ENCODE measurements at places on chromosomes 1 and 21.
A peak's percentile ranks its signal among the peaks of the same experiment; 100 is the strongest.

- DNase-seq, result no peak
Measured at GRCh38 chr1:235351441-235351840, 15.8 kb upstream of the TBCE start.

DNA sequence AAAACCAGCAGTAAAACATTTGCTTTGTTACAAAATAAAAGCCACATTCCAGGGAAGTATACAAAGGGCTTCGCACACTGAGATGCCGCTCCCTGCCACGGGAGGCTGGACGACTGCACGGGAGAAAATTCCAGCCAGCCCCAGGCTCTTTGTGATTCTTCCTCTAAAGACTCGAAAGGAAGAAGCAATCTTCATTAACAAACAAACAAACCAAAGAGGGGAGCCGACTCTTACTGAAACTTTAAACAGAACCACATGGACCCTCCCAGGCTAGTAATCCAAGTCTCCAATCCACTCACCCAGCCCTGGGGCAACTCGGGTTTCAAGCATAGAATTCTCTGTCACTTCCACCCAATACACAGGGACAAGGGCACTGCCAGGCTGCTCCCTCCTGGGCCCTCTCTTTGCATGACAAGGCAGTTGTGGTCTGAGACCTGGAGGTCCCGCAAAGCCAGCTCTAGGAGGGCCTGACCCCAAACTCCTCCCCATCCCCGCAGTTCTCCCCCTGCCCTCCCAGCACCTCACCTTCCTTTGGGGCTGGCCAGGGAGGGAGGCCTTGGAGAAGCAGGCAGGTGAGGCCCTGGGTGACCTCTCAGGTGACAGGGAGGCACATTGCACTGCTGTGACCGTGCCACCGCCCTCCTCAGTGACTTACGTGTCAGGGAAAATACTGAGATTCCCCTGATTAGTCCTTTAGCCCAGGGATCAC, 26.6 kb upstream of the COL18A1 start:
- DNase-seq, result no peak

- peak; percentile 77 for DNase-seq
Measured at GRCh38 chr1:181159451-181160140, 71.1 kb downstream of the IER5 start.

- DNase-seq, result no peak
Measured at GRCh38 chr1:20448671-20449071, 37.3 kb downstream of the CAMK2N1 start.

DNA sequence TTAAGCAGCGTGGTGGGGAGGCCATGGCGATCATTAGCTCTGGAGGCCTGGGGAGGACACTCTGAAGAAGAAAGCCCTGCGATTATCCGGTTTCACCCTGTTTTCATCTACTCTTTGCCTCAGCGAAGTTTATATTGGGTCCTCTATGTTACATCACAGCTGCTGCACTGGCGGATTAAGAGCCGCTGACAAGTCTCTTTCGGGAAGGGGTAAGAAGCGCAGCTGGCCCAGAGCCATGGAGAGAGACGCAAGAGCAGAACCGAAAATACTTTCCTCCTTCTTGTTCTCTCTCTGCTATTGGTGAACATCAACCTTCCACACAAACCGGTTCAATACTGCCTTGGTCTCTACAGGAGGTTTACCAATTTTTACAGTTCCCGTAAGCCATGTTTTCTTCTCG, 291.5 kb downstream of the FAM72C start:
- DNase-seq, result no peak

- no peak for DNase-seq
Measured at GRCh38 chr1:115713906-115714305, 54.6 kb downstream of the CASQ2 start.

DNA sequence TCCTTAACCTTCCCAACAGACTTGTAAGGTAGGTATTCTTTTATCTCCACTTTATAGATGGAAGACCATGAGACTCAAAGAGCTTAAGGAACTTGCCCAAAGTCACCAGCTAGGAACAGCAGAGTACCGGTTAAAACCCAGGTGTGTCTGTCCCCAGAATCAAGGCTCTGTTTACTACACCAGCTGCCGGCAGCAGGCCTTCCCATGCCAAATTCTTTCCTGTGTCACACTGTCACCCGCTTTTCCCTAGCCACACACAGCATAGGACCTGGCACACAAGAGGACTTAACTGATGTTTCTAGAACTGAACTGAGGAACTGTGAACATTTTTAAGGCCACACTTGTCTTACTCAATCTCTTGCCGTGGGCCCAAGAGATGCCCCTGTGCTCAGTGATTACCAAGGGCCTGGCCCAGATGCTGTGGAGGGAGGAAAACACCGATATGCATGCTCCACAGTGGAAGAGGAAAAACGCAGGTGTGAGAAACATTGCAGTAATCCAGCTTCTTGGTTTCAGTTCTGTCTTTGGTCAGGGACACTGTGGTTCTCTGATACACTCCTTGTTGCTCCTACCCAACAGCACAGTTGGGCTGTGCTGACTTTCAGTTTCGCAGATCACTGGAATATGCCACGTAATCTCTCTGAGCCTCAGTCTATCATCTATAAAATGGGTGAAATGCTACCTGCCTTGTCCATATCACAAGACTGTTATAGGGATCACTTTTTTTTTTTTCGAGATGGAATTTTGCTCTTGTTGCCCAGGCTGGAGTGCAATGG, 13.9 kb upstream of the LY9 start:
- peak; percentile 68 for DNase-seq

GRCh38 chr1:161164901-161165610, 1.2 kb upstream of the PPOX start:
- no peak for DNase-seq

- DNase-seq, result no peak
Measured at GRCh38 chr1:22749919-22750684, 39.5 kb downstream of the EPHB2 start.

DNA sequence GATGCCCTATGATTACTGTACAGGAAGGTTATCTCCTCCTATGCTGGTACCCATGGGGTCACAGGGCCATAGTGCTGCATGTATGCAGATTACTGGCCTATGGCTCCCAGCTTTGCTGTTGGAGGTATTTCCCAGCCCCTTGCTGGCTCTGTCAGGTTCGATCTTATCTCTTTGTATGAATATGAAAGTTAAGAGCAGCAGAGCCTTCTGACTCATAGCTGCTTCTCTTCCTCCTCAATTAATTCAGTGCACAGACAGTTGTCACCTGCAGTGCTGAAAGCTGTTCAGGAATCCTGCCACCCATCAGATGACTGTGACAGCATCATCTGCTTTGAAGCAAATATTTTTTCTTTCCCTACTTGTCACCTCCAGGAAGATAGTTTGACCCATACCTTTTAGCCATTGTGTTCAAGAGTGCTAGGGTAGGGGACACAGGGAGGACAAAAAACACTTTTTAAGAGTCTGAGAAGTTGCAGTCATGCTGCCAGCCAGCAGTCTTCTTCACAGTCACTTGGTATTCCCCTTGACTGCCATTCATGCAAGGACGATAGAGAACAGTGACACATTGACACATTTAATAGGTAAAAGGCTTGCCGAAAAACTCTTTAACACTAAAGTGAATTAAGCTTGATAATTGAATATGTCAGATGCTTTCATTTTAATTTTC, 73.1 kb downstream of the KIF1B start:
- DNase-seq, result peak; percentile 55

DNA sequence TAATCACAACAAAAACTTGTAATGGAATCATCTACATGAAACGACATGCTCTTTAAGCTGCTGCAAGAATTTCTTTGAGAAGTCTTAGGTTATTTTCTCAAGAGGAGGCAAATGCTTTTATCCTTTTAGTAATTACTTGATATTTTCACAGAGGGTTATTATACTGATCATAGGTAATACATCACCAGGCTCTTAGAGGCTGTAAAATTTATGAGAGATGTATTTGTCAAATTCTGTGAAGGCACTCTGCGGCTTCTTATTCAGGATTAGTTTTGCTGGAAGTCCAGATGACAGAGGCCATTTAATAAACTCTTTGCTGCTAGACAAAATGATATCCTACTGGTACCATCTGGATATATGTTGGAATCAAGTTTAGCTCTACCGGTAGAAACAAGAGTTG, 624.3 kb upstream of the BRINP3 start:
- no peak for DNase-seq

DNA sequence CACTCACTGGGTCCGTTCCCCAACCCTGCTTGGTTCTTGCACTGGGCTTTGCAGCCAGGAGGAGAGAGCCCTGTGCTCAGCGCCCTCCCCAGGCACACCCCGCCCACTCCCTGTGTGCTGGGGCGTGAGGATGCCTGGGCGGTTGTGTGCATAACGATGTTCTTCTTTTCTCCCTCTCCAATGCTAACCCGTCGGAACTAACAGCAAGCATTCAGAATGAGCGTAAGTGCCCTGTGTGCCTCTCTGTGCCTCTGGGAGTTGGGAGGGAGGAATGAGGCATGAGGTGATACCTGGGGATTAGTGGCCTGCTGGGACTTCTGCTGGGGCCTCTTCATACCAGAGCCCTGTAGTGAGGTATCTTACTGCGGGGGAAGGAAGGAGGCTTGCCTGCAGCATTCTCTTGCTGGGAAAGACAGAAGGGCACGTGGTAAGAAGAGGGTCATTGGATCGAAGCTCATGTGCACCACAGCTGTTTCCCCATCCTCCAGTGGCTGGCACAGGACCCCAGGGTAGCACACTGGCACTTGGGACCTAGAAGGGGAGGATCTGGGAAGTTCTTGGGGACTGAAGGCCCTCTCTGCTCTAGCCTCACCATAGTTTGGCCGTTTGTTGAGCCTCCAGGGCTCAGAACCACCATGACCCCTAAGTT, 79.8 kb downstream of the NFASC start:
- no peak for DNase-seq

DNA sequence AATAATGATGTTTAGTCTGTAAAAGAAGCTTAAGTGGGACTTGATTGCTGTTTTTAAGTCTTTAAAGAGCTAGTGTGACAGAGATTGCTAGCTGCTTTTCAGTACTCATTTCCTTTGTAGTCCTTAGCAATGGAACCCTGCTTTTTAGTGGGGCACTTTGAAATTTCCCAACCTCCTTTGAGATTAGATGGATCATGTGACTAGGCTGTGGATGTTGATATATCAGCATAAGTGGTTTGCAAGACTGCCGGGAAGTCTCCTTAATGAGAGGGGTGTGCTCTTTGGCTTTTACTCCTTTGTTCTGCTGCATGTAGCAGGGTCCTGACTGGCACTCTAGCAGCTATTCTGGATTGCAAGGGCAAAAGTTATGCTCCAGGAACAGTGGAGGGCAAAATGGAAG, 11.2 kb upstream of the RCOR3 start:
- DNase-seq, result no peak

GRCh38 chr1:183279835-183280234, 93.8 kb downstream of the LAMC2 start:
- DNase-seq, result no peak

- no peak for DNase-seq
Measured at GRCh38 chr1:184854496-184855140, 100.0 kb upstream of the EDEM3 start.

DNA sequence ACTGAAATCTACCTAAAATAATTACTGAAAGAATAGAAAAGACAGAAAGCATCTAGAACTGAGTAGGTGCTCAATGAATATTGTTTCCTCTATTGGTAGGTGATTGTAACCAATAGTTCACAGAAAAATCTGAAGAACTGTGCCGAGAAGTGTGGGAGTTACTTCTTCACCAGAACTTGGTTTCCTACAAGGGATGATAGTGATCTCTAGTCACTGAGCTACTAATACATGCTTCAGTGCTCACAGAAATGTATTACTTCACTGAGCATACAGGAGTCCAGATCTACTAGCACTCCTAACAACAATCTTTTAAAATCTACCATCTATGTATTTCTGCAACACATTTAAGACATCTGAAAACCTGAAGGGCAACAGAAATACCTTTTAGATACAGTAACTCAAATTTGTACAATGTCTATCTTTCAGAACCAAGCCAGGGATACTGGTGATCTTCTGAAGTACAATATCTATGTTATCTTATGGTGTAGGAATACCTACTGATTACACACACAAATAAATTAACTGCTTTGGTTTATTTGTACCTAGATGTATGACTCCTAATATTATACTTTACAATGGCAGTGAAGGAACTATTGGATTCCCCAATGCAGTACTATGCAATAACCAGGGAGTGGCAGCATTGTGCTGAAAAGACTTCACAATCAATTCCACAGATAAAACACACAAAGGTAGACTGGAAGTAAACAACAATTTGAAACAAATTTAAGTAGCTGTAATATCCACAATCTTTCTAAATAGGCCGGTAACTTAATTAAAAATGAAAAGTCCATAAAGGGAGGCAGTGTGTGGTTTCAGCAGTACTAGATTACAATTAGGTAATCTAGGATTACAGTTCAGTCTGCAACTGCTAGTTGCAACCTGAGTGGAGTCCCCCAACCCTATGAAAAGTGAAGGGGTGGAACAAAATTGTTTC, 243.0 kb downstream of the SLC45A1 start:
- no peak for DNase-seq

- DNase-seq, result peak; percentile 49
Measured at GRCh38 chr1:91997607-91998195, 32.1 kb upstream of the EPHX4 start.

- no peak for DNase-seq
Measured at GRCh38 chr1:232969799-232970198, 19.4 kb downstream of the NTPCR start.

- DNase-seq, result no peak
Measured at GRCh38 chr1:215141460-215141859, 58.9 kb downstream of the KCNK2 start.

DNA sequence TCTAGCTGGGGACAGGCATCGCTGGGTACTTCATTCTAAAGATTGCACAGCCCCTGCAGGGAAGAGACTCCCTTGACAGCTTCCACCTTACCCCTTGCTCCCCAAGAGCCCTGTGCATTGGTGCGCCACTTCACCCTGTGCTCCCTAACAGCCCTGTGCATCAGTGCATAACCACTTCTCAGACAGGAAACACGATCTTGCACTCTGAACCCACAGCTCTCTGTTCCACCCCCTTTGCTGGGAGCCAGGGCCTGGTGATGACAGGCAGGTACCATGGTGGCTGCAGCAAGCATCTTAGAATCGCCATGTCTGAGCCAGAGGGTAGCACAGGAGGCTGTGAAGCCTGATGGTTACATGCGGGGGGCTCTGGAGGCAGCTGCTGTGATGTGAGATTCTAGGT, 5.0 kb downstream of the ALPL start:
- no peak for DNase-seq

- peak; percentile 73 for DNase-seq
Measured at GRCh38 chr1:234730770-234731568, 121.0 kb upstream of the IRF2BP2 start.

DNA sequence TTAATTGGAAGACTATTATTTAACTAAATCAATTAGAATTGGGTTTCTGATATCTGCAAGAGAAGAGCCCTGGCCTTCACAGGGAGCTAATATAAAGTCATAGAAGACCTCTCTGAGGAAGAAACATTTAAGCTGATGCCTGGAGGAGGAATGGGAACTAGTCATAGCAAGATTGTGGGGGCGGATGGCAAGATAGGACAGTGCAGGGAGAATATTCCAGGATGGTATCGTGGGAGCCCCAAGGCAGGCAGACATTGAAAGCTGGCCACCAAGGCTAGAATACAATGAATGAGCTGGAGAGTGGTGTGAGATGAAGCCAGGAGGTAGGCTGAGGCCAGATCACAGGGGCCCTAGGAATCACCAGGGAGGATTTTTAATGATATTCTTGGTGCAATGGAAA, 20.8 kb upstream of the MYSM1 start:
- no peak for DNase-seq
